Tibial nerve (tissue), 4 donors: ENCODE measurements at places on chromosomes 4 and X.
A peak's percentile ranks its signal among the peaks of the same experiment; 100 is the strongest.

DNA sequence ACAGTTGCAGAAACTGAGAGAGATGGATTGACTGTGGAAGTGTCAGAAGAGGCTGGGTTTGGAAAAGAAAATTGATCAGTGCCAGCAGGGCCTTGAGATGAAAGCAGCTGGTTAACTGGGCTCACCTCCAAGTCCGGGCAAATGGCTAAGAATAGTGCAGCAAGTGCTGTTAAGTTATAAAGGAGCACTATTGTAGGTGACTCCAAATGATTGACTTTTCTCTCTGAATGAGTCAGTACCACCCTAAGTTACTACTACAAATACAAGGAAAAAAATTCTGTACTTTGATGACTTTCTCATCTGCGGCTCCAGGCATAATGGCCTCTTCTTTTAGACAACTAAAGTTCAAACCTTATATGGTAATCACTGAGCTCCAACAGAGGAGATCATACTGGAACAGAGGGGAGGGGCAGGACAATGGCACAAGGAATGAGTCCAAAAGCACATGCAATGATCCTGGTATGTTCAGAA lies 733.4 kb upstream of the INTU start:
- no peak for DNase-seq

GRCh38 chrX:10902001-10902400 lies 209.1 kb upstream of the HCCS start:
- no peak for DNase-seq

DNA sequence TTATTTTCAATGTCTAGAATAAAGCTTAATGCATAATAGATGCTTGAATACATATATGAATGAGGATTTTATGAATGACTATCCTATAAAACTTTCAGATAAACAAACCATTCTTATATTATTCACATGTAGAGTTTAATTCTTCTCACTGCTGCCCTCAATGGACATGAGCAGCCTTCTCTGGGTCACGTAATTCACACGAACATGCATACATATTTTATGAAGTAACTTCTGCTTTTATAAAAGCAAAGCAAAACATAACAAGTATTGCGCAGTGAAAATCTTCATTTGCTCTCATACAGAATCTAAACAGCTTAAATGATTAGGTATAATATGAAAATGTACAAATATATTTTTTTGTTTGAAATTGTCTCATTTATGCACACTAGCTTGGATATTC lies 116.7 kb downstream of the TMA16 start:
- DNase-seq, result no peak

GRCh38 chrX:17012465-17012864 lies 66.0 kb downstream of the REPS2 start:
- no peak for DNase-seq

DNA sequence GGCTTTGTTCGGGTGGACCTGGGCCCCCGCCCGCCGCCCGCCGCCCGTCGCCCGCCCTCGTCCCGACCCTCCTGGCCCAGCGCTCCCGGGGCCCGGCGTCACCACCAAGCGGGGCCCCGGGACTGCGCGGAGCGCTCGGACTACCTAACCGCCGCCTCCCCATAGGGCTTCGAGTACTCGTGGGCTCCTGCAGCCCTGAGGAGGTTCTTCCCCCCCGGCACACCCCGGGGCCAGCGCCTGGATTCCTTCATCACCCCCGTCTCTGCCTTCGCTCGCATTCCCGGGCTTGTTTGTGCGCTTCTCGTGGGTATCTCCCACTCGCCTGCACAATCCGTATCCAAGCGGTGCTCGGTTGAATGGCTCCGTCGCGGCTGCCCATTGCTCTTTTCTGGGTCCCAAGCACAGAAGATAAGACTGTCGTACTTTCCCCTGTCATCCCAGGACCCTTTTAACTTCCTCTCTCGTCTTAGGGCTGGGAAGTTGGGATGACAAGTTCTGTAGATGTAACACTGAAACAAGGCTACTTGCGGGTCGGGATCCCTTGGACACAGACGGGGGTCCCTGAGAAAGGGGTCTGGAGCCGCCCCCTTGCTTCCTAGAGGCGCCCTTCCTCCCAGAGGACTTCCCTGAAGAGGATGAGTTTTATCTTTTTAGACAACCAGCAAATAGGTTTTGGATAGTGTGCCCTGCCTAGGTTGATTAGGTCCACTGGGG lies 565 bp downstream of the MOB1B start:
- peak; percentile 19 for DNase-seq

DNA sequence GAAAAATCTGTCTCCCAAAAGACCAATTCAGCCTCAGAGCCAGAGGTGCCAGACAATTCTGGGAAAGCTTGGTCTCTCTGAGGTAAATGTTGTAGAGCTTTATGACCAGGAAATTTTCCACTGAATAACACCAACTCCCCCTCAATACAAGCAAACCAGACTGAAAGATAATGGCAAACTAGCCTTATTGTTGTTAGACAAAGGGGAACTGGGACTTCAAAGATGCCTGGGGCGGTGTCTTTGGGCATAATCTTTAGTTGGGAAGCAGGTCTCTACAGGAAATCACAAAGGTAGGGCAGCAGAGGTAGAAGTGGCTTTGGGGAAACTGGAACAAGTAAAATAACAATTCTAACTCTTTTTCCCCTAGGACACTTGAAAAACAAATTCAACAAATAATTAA lies 12.0 kb downstream of the COL4A6 start:
- no peak for DNase-seq

- no peak for DNase-seq
Measured at GRCh38 chrX:107559506-107559905, 68.8 kb upstream of the PRPS1 start.

DNA sequence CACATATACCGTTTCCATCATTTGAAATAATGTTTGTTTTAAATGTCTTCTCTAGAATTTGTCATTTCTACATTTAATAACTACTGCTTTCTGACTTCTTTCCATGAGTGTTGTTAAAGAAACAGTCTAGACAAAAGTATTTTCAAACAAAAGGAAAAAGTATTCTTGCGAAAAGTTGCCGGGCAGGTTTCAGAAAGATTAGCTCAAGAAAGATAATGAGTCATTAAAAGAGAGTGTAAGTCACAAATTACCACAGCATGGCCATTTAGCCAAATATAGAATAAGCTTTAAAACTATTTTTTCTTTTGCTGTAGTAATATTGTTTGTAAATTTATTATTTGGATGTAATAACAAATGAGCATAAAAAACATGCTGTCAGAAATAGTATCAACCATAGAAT lies 493.0 kb downstream of the TLL1 start:
- DNase-seq, result no peak
